ENCODE measurements at places on chromosomes 7 and 10.

- peak; percentile 99 for DNase-seq
Measured at GRCh38 chr10:73413528-73414229, at the start of gene ANXA7. Gene ANXA7, minus strand, starts transcription at chr10:73414058. Its CDS starts 13,202 bp downstream, at chr10:73400856.

DNA sequence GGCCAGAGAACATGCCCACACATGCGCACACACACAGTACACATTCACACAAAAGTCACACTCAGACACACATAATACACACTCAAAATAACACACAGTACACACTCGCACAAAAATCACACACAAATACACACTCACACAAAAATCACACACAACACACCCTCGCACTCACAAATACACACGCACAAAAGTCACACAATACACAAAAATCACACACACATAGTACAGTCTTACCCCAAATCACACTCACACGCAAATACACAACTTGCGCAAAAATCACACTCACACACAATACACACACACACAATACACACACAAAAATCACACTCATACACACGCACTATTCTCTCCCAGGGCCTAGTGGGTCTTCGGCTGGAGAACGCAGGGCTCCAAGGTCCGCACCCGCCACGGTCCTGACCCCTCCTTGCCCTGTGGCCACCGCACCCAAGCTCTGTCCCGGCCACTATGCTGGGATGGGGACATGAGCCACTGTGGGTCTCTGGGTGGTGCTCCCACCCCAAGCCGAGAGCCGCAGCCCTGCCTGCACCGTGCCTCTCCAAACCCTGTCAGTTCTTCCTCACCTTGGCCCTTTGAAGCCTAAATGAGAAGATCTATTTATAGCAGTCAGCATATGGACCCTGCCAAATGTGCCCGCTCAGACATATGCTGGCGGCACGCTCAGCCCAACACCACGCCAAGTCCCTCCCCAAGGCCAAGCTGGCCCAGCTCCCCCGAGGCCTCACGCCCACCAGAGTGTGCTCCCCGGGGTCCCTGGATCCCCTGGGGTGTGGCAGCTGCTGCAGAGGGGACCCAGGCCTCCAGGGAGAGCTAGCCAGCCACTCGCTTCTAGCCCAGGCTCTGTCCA lies 55.9 kb downstream of the ELFN1 start:
- DNase-seq, result no peak

DNA sequence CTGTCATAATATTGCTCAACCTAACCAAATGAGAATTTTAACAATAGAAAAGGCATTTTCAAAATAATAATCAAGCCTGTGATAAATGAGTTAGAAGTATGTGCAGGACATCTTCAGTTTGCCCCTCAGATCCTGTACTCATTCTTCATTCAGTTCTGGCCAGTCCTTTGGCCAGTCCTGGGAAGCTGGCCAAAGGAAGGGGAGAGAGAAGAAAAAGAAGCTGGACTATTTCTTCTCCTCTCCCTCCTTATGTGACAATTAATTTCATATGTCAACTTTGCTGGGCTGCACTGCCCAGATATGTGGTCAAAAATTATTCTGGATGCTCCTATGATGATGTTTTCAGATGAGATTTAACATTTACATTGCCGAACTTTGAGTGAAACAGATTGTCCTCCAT lies 31.6 kb upstream of the ITGB8 start:
- DNase-seq, result no peak

- no peak for DNase-seq
Measured at GRCh38 chr10:64071218-64071617, 550.0 kb downstream of the REEP3 start.

- DNase-seq, result no peak
Measured at GRCh38 chr7:44505595-44505994, 15.1 kb upstream of the NUDCD3 start.

- DNase-seq, result no peak
Measured at GRCh38 chr7:105911961-105912575, 35.7 kb upstream of the ATXN7L1 start.

DNA sequence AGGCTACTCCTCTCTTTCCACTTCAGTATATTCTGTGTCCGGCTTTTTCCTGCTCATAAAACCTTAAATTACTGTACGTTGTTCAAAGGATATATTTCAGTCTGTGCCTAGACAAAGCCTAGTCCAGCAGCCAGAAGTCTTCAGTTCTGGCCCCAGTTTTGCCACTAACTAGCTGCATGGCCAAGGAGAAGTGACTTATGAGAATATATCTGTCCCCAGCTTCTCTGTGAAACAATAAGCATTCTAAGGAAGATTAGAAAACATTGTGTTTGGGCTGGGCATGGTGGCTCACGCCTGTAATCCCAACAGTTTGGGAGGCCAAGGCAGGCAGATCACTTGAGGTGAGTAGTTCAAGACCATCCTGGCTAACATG lies 105.0 kb upstream of the HDAC9 start:
- DNase-seq, result no peak

DNA sequence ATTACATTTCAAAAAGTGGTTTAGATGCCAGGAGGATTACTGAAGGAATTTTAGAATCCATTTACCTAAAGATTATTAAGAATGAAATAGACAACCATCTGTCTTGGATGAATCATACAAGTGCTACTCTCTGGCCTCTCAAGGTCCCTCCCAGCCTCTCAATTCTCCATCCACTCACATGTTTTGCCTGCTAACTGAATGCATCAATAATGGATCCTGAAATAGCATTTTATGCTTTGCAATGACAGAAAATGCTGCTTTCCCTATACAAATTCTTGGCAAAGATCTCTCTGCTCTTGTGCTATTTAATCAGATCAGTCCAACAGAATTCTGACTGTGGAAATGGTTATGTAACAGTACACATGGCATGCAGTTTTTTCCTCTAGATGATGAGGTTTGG lies 68.1 kb downstream of the HBP1 start:
- no peak for DNase-seq

- DNase-seq, result peak; percentile 66
Measured at GRCh38 chr7:37117292-37117691, 331.4 kb downstream of the ELMO1 start.

GRCh38 chr7:136685501-136686173 lies 182.8 kb upstream of the CHRM2 start:
- DNase-seq, result no peak

DNA sequence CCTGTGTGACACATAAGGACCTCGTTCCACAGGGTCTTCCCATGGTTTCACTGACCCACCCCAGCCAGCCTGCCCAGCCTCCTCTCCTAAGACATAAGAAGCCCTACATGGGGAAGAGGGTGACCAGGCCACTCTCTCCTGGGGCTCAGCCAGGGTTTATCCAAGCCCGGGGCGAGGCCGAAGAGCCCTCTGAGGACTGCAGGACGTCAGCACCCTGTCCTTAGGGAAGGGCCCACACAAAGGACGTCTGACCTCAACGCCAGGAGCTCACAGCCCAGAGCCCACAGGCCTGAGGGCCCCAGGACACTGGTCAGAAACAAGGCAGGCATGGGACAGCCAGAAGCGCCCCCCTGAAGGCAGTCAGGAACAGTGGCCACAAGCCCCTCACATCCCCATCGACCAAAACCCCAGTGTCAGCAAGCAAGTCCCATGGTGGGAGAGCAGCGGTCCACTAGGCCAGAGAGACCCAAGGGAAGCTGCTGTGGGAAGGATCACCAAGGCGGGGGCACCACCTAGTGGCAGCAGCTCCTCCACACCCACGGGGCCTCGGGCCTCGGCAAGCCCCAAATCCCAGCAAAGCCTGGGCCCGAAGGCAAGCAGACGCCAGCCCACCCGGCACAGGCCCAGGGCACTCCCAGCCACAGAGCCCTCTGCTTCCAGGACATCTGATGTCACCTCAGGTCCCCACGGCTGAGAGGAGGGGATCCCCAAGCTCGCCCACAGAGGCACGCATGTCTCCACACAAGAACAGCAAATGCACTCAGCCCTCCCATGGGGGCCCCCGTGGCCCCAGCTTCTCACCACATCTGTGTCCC lies 23.4 kb downstream of the MAD1L1 start:
- peak; percentile 93 for DNase-seq

- no peak for DNase-seq
Measured at GRCh38 chr10:75398692-75399460, 2.7 kb downstream of the ZNF503 start.

GRCh38 chr10:46223064-46223480 lies 63.7 kb upstream of the ANTXRL start:
- no peak for DNase-seq

DNA sequence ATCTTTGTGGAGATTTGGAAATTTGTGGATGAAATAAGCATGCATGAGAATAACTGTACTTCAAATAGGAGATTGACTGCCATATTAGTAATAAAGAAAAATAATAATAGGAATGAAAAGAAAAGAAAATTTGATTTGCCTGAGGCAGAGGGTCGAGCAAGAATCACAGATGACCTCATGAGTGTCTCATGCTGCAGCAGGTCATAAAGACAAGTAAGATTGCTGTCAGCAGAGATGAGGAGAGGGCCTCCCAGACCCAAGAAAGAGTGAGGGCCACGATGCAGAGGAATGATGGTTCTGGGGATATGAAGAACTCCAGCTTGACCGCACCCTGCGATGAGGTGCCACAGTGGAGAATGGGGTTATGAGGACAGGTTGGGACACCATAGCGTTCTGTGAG lies 39.2 kb downstream of the TOMM7 start:
- no peak for DNase-seq

DNA sequence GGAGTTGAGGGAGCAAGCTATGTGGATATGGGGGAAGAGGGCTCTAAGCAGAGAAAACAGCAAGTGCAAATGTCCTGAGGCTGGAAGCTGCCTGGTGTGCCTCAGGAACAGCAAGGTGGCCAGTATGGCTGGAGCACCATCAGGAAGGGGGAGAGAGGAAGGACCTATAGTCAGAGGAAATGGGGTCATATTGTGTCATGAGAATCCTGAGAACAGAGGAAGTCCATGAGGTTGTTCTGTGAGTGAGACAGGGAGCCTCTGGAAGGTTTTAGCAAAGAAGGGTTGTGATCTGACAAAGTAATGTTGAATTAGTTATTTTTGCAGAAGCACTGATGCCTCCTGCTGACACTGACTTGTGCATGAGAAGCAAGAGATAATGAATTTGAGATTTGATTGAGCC lies 204.3 kb downstream of the PTEN start:
- no peak for DNase-seq

DNA sequence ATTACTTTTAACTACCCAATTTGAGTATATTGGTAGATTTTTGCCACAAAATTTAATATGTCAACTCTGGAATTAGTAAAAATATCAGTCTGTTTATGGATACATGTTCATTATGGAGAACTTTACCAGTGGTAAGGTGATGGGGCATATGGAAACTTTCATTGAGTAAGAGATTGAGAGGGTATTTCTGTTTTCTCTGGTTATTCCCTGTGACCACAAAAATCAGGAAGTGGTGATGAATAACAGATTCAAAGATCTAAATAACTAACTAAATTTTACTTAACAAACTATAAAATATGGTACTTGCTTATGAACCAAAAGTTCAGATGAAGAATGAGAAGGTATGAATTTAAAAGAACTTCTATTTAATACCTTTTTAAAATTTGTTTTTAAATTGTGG lies 22.1 kb upstream of the STEAP4 start:
- no peak for DNase-seq

DNA sequence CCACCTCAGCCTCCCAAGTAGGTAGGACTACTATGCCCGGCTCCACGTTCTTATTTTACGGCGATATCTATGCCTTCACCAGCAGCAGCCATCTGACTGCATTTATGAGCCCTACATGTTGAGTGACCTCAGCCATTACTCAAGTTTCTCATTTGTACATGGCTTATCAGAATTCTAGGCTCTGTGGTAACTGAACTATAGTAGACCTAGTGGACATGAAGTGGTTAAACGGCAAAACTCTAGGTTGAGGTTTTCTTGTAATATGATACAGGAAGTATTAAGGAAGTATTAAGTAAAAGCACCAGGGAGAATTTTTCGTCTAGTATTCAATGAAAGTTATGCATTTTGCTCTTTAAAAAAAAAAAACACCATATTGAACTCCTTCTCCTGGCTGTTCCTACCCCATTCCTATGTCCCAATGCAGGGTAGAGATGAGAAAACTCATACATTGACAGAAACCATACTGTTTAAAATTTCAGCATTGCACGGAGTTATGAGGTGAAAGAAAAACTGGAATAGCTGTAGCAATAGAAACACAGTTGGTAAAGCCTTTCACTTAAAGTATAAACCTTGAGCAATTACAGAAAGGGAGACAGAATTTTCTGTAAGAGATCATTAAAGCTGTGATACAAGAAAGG lies 39.8 kb upstream of the EPC1 start:
- no peak for DNase-seq

DNA sequence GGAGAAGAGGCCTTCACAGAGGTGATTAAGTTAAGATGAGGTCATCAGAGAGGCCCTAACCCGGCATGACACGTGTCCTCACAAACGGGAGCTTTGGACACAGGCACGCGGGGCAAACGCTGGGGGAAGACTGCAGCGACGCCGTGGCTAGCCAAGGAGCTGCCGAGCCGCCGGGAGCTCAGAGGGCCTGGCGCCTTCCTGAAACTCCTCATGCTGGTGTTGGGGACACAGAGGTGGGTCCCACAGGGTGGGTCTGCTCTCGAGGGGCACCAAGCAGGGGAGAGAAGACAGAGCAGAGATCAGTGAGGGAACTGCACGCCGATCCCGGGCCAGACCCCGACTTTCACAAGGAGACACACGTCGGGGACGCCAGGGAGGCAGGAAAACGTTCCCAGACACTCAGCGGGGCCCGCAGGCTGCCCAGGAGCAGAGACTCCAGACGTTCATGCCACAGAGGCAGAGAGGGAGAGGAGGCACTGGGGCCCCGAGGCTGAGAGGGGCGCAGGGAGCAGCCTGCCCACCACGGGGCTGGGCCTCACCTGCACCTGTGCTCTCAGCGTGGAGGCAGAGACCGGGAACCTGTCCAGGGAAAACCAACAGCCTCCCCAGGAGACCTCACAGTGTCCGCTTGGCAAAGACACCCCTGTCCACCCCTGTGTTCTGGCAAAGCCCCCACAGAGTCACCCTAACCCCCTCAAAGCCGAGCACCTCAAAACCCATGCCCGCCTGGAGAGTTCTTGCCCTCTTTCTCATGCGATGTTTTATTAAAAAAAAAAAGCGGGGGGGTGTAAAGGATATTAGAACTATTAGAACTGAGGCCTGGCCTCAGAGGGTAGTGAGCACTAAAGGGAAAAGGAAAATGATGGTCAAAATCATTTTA lies 103.8 kb downstream of the PDGFA start:
- DNase-seq, result peak; percentile 12

DNA sequence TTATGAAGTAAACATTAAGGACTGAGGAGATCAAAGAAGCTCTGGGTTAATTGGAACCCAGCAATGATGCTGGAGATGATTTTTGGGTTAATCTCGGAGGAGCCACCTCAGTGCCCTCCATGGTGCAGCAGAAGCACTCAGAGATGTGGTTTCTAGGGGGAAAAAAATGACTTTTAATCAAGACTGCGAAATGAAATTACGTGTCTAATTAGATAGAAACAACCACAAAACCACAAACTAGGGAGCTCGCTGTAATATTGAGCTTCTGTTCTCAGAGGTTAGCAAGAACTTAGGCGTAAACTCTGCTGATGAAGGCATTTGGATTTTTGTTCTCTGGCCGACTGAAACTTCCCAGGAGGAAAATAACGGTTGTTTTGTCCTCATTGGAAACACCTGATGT lies 319.0 kb downstream of the GRID1 start:
- no peak for DNase-seq
